ENCODE measurements at places on chromosomes 12 and 14. TPM values are rescaled to one million over a fixed set of nuclear protein-coding genes. Genes with fewer than 3 reads are reported as not detected.
A peak's percentile ranks its signal among the peaks of the same experiment; 100 is the strongest.

DNA sequence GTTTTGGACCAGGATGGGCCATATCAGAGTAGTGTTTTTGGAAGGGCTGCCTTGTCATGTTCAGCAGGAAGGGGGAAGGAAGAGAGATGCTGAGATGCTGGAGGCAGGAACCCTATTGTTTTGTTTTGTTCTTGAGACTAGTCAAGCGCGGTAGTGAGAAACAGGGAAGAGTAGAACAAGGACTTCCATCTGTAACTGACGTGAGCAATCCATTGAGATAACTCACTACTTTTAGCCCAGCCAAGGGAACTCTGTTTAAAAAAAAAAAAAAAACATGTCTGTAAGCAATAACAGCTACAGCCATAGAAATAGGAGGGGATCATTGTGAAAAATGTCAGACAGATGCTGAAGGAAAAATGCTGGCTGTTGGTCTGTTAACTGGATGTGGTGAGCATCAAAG, 34.0 kb downstream of the CD9 start:
- no peak for DNase-seq

- peak; percentile 99 for DNase-seq
Measured at GRCh38 chr12:113152835-113153814, 3.6 kb downstream of the CFAP73 start.

DNA sequence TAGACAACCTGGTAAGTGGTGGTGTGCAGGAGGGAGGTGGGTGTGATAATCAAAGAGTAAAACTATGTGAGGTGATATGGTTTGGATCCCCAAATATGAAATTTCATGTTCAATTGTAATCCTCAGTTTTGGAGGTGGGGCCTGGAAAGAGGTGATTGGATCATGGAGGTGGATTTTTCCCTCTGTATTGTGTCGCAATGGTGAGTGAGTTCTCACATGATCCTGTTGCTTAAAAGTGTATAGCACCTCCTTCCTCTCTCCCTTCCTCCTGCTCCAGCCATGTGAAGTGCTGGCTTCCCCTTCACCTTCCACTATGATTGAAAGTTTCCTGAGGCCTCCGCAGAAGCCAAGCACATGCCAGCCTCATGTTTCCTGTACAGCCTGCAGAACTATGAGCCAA, 270.2 kb upstream of the FOXG1 start:
- DNase-seq, result no peak

DNA sequence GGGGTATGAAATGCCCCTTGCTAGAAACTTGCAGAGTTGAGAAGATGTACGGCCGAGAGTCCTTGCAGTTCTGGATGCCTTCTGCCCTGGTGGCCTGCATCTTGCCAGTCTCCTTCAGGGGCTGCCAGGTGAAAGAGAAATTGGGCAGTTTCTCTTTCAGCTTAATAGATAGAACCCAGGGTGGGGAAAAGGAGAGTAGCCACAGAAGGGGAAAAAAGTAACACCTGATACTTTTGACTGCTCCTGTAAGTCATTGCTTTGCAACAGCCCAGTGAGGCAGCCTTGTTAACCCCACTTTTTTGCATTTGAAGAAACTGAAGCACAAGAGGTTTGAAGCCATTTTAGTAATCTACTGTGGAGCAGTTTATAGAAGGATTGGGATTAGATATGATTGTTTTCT, 27.6 kb downstream of the TDP1 start:
- no peak for DNase-seq

DNA sequence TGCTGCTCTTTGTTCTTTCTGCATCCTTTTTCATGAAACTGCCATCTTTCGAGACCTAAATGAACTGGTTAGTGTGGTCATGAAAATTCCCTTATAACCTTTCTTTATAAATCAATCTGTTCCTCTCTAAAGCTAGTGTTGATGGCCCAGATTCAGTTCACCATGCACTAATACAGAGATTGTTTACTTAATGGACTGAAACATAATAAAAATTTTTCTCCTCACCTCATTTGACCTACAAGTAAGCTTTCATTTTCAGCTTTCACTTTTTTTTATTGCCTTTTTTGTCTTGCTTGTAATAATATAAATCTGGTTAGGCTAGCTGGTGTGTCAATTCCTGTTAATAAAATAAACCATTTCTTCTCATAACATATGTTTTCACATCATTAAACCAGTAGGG, 183.8 kb downstream of the CCDC59 start:
- no peak for DNase-seq

GRCh38 chr12:93832131-93832530, 155.0 kb downstream of the CRADD start:
- no peak for DNase-seq

- peak; percentile 93 for DNase-seq
Measured at GRCh38 chr14:95507701-95508103, 8.7 kb downstream of the SYNE3 start.

DNA sequence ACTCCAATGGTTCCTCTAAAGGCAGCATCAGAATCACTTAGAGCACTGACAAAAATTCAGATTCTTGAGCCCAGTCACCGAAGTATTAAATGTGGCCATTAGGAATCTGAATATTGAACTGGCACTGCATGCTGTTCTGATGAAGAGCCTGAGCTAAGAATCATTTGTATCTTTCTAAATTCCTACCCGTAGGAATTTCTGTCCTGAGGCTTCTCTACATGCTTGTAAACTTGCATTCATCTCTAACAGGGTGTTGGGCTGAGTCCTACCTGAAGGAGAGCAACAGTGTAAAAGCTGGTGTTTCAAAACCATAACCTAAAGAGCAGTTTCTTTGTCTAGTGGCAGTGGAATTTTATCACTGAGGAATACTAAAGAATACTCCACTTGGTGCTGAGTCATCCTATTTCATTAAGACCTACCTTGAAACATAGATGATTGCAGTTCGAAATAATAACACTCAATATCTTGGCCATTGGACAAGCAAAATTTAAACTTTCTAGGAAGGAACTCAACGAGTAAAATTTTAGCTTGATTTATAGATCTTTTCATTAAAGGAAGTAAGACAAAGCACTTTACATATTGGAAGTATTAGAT, 35.5 kb upstream of the C12orf75 start:
- DNase-seq, result no peak

DNA sequence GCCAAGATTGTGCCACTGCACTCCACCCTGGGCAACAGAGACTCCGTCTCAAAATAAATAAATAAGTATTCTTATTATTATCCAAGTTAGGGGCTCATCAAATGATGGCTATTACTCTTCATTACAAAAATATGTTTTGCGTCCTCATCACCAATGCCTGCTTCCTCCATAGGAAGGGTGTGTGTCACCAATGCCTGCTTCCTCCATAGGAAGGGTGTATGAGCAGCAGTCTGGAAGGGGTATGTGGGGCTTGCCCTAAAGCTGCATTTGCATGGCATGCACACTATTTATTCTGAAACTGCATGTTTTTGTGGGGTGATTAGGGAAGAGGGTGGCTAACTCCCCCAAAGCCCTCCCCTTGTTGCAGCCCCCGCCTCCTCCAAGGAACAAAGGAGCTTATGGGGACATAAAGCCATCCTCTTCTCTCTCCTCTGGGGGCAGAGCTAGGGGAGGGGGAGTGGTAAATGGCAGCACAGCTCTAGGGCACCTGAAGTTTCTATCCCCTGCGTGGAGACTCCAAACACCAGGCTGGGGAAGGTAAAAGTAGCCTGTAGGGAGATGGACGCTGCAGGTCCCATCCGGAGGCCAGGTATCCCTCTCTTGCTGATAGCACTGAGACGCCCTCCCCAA, 1.3 kb downstream of the CAMKK2 start:
- DNase-seq, result no peak

GRCh38 chr12:57750561-57751431, 1.3 kb downstream of the CDK4 start:
- peak; percentile 64 for DNase-seq

DNA sequence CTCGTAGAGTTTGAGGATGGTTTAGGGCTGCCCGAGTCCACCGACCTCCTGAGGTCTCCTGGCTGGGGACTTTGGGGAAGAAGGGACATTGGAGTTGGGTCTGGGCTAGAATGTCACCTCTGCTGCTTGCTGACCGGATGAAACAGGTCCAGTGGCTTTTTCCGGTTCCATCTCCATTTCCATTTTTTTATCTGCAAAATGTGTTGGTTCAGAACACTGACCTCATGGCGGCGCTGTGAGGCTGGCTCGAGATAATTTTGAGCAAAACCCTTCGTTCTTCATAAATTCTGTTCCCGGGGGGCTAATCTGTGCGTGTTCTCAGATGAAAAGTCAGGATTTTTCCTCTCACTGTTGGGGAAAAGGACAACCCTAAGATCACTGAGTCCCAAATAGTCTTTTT, 11.7 kb upstream of the MYL2 start:
- no peak for DNase-seq

- peak; percentile 54 for DNase-seq
Measured at GRCh38 chr12:32305163-32305562, 94.2 kb upstream of the FGD4 start.

DNA sequence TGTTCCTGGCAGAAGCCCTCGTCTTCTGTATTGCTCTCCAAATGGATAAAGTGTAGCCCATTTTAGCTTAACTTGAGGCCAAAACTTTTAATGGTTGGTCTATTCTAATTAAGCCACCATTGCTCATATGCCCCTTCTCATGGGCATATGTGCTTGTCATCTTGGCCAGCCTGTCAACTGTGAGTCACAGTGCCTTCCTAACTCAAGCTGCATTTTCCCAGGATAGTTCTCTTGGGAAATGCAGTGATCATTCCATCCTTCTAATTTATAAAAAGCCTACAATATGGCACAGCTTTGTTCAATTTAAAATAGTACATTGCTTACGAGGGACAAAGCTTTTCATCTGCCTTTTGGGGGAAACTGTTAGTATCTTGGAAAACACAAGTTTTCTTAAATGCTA, 6.6 kb downstream of the PTHLH start:
- DNase-seq, result peak; percentile 84

- peak; percentile 60 for DNase-seq
Measured at GRCh38 chr12:131098178-131098981, 144.7 kb downstream of the ADGRD1 start.

DNA sequence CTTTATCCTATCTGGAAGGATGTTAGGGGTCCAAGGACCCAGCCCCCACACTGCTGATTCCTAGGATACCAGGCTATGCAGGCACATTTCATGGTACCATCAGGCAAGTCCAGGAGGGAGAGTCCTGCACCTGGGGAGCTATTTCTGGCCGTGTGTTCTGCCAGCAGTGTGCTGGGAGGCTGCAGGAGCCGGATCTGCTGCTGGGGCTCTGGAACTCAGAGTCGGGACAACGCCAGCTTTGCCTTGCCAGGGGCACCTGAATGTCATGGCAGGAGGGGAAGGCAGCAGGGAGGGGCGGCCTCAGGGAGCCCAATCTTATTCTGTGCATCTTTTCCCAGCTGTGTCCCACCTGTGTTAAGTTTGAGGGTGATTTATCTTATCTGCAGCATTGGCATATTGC, 17.8 kb downstream of the SRRM4 start:
- no peak for DNase-seq

DNA sequence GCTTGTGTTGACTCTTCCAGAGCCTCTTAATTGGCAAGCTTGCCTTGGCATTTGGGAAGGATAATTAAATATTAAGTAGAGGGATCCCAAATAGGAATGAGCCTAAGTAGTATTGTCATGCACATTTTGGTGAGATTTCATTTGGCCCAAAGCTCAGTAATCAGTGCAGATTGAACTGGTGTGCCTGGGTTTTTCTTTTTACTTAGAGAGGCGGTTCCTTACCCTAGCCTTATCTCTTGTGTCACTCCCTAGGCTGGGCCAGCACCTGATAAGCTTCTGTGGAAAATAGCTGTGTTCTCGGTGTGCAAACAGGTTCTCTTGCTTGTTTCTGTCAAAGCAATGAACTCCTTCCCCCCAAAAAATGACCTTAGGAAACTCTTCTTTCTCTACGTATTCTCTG, 9.3 kb upstream of the B4GALNT3 start:
- DNase-seq, result no peak

- DNase-seq, result peak; percentile 83
Measured at GRCh38 chr12:104959335-104959841, 1.3 kb upstream of the SLC41A2 start.

DNA sequence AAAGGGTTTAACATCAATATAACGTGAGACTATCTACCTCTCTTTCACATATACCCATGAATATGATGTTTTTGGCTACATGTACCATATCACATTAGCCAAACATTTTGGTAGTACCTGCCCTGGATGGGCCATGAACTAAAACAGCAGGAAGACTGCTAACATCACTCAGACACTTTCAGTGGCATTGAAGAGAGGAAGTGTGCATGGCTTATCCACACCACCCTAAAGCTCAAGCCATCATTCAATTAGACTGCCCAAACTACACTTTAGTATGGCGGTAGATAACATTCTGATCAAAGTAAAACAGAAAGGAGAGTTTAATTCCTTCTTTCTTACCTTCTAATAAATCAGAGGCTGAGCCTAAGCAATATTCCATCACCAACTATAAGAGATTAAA, 103.0 kb downstream of the PEBP1 start:
- DNase-seq, result no peak

WNK1 gene
- 127 TPM for total RNA-seq

TNFRSF1A gene
- total RNA-seq, result 228 TPM

SLC25A47 gene
- total RNA-seq, result not detected

KLHL33 gene
- total RNA-seq, result 0.36 TPM

C1R gene
- total RNA-seq, result 313 TPM

ADIPOR2 gene
- 33.0 TPM for total RNA-seq

LUM gene
- total RNA-seq, result 1,762 TPM

TAS2R9 gene
- not detected for total RNA-seq

SERPINA5 gene
- total RNA-seq, result 0.36 TPM

Measured in osteoblast (primary cell).